ENCODE measurements at places on chromosomes 12 and 14.

DNA sequence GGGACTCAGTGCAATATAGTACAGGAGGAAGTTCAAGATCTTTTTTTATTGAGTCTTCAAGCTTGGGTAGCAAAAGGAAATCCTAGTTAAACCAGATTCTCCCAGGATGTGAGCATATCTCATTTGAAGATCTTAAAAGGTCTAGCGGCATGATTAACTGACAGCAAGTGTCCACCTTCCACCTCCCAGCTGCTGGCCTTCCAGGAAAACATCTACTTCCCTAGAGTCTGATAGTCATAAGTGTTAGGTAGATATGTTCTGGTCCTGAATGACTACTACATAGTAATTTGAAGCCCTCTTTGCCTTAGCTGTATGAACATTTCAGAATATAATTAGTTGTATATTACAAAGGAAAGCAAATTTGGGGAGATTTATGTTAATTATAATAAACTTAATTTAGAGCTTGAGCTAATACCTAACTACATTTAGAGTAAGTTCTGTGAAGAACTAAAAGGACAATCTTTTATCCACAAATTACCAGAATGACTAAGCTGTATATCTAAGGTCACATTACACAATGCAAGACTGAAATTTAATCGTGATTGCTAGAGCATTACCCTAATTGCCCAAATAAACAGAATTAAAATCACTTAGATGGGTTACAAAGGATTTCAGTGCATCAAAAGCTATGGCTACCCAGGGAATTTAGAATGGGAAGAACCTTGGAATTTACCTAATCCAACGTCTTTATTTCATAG lies 9.9 kb downstream of the LGR5 start:
- no peak for DNase-seq

- DNase-seq, result no peak
Observed at GRCh38 chr12:24591715-24592440, 357.0 kb downstream of the BCAT1 start.

- DNase-seq, result no peak
Observed at GRCh38 chr12:124993626-124994436, at the start of gene BRI3BP. Gene BRI3BP, plus strand, starts transcription at chr12:124993645. Its CDS starts 146 bp downstream, at chr12:124993791.

DNA sequence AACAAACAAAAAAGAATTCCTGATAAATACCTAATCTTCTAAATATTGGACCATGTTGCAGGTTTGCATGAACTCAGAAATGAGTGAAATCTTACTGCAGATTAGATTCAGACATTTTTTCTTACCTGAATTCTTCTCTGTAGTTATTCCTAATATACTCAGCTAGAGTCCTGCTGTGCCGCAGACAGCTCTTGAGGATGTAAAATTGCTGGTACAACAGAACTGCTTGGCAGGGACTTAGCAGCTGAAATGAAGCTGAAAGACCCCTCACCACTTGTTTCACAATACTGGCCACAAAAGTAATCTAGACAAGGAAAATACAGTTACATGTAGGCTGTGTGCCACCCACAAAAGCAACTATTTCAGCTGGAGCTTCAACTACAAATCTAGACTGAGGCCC lies 48.3 kb upstream of the KICS2 start:
- no peak for DNase-seq

GRCh38 chr12:10398168-10398567 lies 8.3 kb upstream of the KLRK1 start:
- DNase-seq, result no peak

DNA sequence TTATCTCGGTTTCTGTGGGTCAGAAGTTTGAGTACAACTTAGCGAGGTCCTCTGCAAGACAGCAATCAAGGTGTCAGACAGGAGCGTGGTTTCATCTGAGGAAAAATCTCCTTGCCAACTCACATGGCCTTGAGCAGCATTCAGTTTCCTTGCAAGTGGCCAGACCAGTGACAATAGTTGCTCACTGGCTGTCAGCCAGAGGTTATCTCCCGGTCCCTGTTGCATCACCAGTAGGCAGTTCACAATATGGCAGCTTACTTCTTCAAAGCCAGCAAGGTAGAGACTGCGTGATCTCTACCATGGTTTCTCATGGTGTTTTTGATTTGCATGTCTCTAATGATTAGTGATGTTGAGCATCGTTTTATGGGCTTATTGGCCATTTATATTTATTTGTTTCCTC lies 143.8 kb upstream of the DAAM1 start:
- no peak for DNase-seq

DNA sequence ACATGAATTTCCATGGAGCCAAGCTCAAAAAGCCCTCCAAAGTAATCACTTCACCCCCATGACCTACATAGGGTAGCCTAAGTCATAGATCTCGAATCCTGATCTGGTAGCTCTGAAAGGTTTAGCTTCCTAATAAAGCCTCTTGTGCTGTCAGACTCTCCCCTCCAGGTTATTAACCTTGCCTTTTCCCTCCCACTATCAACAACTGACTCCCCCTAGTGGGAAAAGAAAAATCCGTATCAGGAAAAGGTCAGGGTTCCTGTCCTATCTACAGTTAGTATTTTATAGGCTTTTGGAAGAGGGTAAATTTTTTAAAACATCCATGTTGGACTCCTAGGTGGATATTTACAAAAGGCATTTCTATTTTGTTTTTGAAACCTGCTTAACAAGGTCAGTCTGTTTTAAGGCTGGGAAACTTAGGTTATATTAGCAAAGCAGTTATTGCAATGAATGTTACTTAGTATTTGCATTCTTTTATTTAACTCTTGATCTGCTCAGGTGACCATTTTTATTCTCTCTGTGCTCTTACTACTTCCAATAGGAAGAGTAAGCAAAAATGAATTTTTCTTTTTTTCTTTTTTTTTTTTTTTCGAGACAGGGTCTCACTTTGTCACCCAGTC lies 8.0 kb downstream of the YY1 start:
- no peak for DNase-seq

DNA sequence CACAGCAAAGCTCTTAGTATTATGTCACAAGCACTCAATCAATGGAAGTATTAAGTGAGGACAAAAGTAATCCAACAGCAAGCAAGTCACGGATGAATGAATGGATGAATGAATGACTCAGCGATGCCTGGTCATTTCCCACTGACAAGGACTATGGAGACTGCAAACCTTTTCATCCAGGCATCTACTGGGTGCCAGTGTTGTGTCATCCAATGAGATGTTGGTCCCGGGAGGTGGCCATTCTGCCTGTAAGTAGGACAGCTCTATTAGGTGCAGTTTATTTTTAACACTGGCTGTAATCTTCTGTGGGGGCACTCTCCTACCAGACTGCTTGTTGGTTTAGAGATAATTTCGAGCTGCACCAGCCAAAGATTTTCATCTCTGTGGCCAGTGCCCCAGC lies 39.4 kb downstream of the STAB2 start:
- no peak for DNase-seq

GRCh38 chr14:103840014-103840413 lies 7.4 kb downstream of the PPP1R13B start:
- no peak for DNase-seq

DNA sequence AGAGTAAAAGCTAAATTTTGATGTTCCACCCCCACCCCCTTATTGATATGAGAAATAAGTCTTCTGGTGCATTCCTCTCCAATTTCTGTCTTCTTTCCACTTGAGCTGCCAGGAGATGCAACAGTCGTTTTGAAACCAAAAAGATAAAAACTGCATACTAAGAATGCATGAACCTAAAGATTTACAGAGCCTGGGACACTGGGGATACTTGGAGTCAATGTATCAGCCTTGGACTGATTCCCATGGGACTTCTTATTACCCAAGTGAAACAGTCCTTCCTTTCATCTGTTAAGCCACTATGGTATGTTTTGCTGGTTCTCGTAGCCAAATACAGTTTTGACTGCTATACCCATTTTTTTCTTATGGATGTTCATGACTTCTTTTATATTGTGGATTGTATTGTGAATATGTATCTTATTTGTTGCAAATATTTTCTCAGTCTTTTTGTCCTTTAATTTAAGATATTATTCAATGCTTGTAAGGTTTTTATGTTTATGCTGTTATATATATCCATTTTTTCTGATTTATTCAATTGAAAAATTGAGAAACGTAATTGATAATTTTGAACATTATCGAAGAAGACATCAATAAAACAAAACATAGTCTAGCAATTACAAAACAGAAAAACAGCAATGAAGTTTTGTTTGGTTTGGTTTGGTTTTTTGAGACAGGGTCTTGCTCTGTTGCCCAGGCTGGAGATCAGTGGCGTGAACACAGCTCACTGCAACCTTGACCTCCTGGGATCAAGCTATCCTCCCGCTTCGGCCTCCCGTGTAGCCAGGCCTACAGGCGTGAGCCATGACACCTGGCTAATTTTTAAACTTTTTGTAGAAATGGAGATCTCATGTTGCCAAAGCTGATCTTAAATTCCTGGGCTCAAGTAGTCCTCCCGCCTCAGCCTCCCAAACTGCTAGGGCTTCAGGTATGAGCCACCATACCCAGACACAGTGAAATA lies 85.4 kb upstream of the ETV6 start:
- DNase-seq, result no peak

DNA sequence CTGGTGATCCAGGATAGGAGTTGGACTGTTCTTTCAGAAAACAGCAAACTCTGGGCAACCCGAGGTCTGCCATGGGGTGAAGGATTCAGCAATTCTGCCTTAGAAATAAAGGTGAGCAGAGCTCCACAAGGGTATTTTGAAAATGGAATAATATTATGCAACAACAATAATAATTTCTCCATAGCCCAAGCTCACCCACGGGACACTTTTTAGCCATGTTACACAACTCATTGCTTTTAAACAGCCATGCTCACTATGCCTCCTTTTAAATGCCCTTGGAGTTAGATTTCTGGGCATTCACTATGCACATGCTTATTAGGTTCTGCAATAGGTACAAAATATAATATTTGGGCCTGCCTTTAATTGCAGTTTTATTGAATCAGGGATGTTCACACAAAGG lies 37.2 kb downstream of the SLC35F4 start:
- DNase-seq, result no peak

GRCh38 chr12:51328587-51328986 lies 4.6 kb upstream of the BIN2 start:
- DNase-seq, result no peak

DNA sequence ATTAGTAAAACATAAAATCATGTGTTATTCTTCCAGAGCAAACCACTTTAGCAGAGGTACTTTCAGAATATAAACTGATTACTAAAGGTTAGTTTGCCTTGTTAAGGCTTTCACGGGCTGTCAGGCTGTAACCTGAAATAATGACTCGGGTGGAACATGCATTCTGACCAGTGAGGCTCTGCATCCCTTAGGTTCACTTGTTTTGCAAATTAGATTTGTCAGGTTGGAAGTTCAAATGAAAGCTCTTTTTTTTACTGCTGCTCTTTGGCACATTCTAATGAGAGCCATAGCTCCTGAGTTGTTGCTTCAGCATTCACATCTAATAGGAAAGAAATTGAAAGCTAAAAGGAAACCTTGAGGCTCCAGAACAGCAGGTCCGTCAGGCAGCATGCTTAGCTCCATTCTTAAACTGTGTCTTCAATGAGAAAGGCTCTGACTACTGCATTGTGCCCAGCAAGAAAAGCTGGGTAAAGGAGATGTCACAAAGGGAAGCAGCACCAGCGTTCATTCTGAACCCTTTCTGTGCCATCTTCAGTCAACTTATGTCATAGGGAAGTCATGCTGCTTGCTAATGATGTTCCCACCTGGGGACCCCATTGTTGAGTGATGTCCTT lies 445.5 kb upstream of the FBXO33 start:
- no peak for DNase-seq

GRCh38 chr12:111321317-111321716 lies 47.6 kb downstream of the PHETA1 start:
- DNase-seq, result no peak

Data from fibroblast of skin of left biceps (primary cell).